ENCODE measurements at places on chromosomes 13 and 19.

DNA sequence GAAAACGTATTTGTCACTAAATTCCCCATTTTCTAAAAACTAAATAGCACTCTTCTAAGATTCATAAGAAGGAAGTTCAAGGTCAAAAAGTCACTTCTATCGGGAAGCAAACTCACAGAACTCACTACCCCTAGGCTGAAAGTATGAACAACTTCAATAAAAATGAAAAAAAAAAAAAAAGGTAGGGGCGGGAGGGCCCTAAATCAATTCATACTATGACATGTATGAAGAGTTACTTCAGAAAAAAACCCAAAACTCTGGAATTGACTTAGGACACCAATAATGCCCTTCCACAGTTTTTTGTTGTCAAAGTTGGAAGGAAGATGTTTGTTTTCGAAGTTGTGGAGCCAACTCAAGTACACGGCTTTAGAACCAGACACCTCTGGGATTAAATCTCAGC, 1.1 kb downstream of the SUCLA2 start:
- DNase-seq: no peak

DNA sequence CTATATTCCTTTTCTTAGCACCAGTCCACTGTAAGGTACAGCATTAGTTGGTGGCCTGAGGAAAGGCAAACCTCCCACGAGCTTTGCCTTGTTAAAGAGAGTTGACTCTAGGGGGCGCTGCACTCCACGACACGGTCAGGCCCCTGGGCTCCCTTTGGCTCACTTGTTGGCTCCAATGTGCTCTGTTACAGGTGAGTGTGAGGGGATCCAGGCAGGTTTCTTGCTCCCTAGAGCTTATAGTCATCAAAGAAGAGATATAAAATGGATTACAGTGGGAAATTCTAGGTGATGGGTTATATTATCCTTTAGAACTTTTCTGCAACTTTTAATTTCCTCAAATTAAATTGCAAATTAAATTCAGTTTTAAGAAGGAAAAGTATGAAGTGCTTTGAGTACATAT, 3.7 kb downstream of the WDR87 start:
- peak; percentile 69 for DNase-seq

DNA sequence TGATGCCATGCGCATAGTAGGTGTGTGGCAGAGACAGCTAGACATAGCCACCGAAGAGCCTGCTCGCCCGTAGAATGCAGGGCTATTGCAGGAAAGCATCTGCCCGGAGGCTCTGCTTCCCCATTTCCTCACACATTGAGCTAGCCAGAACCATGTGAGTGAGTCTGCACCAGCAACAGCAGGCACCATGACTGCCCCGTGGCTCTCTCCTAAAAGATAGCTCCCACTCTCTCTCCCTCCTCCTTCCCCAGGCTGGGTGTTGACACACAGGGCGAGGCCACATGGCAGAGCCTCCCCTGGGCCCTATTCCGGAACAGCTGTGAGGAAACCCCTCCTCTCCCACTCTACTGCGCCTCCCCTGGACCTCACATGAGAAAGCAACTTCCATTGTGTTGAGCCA, 52.3 kb upstream of the ATP12A start:
- DNase-seq: no peak

DNA sequence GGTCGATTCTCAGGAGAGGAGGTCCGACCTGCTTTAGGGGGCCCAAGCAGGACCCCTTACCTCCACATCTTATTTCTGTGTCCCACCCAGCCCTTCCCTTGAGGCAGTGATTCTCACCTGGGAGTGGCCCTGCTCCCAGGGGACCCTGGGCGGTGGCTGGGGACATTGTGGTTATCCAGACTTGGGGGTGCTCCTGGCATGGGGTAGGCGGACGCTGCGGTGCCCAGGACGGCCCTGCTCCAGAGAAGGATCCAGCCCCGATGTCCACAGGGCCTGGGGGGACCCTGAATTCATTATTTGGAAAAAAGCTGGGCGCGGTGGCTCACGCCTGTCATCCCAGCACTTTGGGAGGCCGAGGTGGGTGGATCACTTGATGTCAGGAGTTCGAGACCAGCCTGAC, 84.4 kb downstream of the GADD45B start:
- DNase-seq: no peak

DNA sequence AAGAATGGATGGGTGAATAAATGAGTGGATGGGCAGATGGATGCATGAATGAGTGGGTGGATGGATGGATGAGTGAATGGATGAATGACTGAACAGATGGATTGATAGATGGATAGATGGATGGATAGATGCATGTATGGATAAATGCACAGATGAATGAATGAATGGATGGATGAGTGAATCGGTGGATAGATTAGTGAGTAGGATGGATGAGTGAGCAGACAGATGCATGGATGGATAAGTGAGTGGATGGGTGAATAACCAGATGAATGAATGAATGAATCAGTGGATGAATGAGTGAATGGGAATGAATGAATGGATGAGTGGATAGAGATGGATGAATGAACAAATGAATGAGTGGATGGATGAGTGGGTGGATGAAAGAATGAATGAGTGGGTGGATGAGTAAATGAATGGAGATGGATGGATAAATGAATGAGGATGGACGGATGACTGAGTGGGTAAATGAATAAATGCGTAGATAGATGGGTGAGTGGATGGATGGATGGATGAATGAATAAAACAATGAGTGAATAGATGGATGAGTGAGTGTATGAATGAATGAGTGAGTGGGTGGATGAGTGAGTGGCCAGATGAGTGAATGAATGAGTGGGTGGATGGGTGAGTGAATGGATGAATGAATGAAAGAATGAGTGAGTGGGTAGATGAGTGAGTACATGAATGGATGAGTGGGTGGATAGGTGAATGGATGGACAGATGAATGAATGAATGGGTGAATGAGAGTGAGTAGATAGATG, 13.0 kb downstream of the GAS6 start:
- DNase-seq: no peak

- no peak for DNase-seq
Measured at GRCh38 chr13:79011179-79011578, 352.2 kb upstream of the OBI1 start.

GRCh38 chr19:15810335-15810734, 5.1 kb downstream of the OR10H1 start:
- no peak for DNase-seq

Measured in NCI-H1092 treated with DMSO at 0.1 percent for 48 hours (cell line).